ENCODE measurements at places on chromosomes 12 and 14.
A peak's percentile ranks its signal among the peaks of the same experiment; 100 is the strongest.

- no peak for DNase-seq
These were observed 319.4 kb downstream of the CACNA1C start for GRCh38 chr12:2372178-2372577.

- no peak for DNase-seq
These were observed 38.7 kb upstream of the LYZ start for GRCh38 chr12:69309461-69309860.

GRCh38 chr12:113055594-113056380 lies 743 bp upstream of the DTX1 start:
- DNase-seq, result no peak

- no peak for DNase-seq
These were observed 3.0 kb upstream of the HOXC13 start for GRCh38 chr12:53935383-53936341.

- DNase-seq, result no peak
These were observed 26.7 kb downstream of the CNTN1 start for GRCh38 chr12:40718878-40719372.

- DNase-seq, result no peak
These were observed 1.4 kb downstream of the EEA1 start for GRCh38 chr12:92927436-92928281.

DNA sequence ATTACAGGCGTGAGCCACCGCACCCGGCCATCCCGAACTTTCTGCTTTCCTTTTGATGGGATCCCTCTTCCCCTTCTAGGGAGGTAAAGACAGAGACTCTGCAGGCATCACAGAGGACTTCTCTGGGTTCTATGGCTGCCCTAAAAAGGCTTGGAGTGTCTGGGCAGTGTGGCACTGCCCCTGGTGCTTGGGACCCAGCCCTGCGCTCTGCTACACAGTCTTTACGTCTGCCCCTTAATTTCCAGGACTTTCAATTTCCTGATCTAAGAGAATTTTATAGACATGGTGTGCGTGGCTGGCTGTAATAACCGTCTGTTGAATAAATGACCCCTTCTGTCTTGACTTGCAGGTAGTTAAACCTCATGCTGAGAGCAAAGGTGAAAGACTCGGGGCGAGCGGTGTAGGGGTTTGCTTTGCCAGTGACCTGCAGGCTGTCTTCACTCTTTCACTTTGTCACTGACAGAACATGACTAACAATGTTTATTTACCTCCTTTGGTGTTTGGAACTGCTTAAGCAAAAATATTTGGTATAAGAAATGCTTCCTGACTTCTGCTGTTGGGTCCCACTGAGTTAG lies 110.9 kb upstream of the MAP1LC3B2 start:
- no peak for DNase-seq

GRCh38 chr12:16218934-16219751 lies 58.3 kb downstream of the SLC15A5 start:
- DNase-seq, result no peak

DNA sequence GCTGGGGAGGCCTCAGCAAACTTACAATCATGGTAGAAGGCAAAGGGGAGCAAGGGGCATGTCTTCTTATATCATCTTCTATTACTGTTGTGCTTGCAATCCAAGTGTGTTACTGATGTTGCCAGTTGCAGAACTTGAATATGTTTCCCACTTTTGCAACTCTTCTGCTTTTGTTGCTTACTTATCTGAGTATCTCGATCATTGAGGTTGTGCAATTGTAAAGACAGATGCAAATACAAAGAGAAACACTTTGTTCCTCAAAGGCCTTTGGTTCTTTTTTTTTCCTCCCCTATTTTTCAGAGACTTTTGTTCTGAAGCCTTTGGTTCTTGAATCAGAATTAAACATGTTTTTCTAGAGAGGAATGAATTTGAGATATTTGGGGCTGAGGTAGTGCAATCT lies 3.7 kb upstream of the COX8C start:
- DNase-seq, result no peak

DNA sequence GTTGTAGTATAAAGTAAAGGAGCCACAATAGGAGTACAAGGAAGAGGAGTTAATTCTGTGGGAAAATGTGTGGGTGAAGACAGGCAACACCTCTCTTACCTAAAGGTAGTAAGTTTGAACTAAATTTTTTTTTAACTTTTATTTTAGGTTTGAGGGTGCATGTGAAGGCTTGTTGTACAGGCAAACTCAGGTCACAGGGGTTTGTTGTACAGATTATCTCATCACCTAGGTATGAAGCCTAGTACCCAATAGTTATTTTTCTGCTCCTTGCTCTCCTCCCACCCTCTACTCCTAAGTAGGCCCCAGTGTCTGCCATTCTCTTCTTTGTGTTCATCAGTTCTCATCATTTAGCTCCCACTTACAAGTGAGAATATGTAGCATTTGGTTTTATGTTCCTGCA lies 70.5 kb downstream of the DNAI7 start:
- DNase-seq, result no peak

DNA sequence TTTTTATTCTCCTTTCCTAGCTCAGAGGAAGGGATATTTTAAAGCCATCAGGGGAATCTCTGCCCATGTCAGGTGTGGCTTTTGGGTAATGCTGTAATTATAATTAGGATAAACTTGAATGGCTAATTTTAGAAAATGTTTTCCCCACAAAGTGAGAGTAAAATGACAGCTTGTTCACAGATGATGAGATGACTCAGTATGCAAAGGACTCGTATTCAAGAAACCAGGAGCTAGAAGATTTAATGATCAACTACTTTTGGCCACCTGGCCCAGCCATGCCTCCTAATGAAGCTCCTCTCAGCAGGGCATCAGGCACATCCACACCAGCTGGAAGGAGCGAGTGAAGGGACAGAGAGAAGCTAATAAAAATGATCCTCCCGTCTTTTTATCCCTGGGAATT lies 29.0 kb upstream of the PLEKHG7 start:
- no peak for DNase-seq

GRCh38 chr12:87196321-87196720 lies 832.9 kb downstream of the C12orf50 start:
- DNase-seq, result no peak

- no peak for DNase-seq
These were observed 19.4 kb upstream of the LRRC9 start for GRCh38 chr14:59900556-59900955.

- DNase-seq, result no peak
These were observed 1.1 kb upstream of the HOXC4 start for GRCh38 chr12:54052438-54053002.

GRCh38 chr12:20459920-20460319 lies 91.6 kb downstream of the PDE3A start:
- DNase-seq, result no peak

- DNase-seq, result no peak
These were observed 111.9 kb upstream of the KRAS start for GRCh38 chr12:25362646-25363045.

DNA sequence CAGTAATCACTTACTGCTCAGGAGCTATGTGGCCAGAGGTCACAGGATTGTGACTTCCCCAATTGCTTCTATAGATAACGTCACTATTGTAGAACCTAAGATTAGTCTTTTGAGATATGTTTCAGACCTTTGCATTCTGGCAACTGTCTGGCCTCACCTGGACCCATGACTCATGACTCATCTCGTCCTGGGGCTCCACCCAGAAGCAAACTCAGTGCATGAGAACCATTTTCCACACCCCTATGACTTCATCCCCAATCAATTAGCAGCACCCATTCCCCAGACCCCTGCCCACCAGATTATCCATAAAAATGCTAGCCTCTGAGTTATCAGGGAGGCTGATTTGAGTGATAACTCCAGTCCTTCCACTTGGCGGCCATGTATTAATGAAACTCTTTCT lies 186.9 kb downstream of the EMP1 start:
- DNase-seq, result no peak

DNA sequence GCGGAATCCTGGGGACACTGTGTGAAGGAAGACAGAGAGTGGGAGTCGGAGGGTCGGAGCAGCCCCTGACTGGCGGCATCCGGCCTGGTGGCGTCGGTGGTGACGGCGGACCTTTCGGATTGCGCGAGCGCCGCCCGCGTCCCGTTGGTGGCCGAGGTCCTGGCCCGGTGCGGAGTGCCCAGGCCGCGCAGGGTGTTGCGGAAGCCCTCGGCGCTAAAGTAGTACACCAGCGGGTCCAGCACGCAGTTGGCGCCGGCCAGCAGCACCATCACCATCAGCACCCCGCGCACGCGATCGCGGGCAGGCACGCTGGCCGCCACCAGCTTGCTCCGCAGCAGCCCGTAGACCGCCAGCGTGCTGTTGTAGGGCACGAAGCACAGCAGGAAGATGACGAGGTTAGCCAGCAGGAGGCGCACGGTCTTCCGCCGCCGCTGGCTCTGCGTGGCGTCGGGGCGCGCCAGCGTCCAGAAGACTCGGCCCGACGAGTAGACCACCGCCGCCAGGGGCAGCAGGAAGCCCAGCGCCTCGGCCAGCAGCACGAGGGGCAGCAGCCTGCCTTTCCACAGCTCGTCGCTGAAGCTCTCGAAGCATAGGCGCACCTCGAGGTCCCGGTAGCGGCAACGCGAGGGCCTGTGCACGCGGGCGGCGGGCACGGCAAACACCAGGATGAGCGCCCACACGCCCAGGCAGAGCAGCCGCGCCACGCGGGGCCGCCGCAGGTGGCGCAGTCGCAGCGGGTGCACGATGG lies 13.1 kb upstream of the CHD4 start:
- no peak for DNase-seq

DNA sequence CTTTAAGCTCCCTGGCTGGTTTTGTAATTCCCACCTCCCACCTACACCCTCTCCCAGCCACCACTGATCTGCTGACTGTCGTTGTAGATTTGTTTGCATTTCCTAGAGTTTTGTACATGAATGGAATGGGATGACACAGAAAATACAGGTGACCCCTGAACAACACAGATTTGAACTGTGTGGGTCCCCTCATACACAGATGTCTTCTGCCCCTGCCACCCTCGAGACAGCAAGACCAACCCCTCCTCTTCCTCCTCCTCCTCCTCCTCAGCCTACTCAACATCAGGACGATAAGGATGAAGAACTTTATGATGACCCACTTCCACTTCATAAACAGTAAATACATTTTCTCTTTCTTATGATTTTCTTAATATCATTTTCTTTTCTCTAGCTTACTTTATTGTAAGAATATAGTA lies 28.8 kb downstream of the SYNE3 start:
- DNase-seq, result peak; percentile 43
